Stimulated activated CD8-positive, alpha-beta memory T cell treated with anti-CD3 and anti-CD28 coated beads, Interleukin-4, amount 100 ng/mL, for 48 hours (primary cell): ENCODE measurements at places on chromosomes 13 and 19.

DNA sequence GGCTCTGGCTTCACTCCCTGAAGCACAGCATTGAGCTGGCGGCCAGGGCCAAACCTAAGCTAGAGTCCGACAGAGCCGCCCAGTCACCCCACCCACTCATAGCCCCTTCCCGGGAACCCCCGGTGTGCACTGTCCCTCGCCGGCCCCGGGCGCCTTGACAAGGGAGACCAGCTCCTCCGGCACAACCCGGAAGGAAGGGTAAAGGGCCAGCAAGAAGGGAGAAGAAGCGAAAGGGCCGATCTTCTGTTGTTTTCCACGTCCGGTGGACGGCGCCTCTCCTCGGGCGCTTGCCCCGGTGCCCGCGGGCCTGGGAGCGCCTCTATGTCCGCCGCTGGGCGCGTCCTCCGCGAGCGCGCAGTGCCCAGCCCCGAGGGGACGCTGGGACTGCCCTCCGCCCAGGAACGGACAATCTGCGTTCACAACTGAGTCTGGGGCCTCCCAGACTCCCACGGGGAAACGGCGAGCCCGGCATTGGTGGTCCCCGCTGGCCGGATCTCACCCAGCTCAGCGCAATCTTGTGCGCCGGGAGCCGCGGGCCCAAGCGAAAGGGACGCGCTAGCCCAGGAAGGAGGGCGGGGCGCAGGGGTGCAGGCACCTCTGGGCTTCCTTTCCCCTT lies 172.5 kb upstream of the MIR17HG start:
- DNase-seq: no peak

DNA sequence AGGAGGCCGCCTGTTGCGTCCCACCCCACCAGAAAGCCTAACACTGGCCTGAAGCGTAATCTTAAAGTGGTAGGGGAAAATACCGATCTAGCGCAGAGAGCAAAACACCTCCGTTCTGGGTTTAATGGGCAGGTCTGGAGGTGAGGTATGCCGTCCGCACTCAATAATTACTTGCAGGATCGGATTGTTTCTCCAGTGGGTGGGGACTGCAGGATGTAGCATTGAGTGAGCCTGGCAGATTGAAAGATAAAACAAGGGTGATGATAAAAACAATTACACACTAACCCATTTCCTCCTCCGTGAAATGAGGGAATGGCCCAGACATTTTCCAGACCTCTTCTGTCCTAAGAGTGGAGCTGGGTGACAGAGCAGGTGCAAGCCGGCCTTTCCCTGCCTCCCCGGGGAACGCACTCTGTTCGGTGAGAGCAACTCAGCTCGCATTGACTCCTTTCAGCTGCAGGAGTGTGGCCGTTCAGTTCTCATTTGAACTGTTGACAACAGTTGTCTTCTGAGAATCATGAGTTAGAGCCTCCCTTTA lies 110.2 kb upstream of the DOCK9 start:
- DNase-seq: peak; percentile 51

- no peak for DNase-seq
These were observed 20.4 kb downstream of the DHRS12 start for GRCh38 chr13:51783428-51784094.

GRCh38 chr19:31339411-31339810 lies 9.8 kb downstream of the TSHZ3 start:
- DNase-seq: no peak
